ENCODE measurements at places on chromosomes 1 and 21.

GRCh38 chr1:225762002-225762441 is 15.6 kb upstream of the SRP9 start:
- no peak for DNase-seq

DNA sequence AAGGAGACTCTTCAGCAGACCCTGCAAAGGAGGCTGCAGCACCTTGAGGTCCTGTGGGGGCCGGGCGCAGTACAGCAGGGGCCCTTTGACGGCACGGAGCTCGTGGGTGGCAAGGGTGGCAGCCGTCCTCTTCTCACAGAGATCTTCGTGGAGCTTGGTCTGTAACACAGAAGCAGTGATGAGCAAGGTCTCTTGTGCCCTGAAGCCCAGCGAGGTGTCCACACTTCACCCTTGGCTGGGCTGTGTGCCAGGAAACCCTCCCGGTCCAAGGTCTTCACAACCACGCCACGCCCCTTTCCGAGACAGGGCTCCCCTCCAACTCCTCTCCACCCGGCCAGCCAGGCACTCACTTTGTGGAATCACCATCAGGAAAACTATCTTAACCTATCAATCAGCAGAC is 11.3 kb downstream of the LRRC47 start:
- DNase-seq: no peak

- no peak for DNase-seq
Observed at GRCh38 chr1:150568594-150568966, 10.8 kb downstream of the MCL1 start.

GRCh38 chr1:107139833-107140702 is 771 bp upstream of the NTNG1 start:
- peak; percentile 74 for DNase-seq

DNA sequence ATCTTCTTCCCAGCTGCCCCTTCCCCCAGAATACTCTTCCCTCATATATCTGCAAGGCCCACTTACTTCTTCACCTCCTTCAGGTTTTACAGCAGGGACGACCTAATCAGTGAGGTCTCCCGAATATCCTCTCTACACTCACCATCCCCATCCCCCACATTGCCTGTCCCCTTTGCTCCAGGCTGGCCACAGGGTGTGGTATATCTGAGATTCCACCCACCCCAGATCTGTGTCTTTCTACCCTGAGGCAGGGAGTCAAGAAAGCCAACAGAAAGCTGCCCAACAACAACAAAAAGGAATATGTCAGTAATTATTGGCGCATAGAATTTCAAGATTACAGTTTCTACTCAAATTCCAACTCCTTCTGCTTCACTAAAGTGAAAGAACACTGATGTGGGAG is 30.0 kb upstream of the OPRD1 start:
- DNase-seq: no peak

- peak; percentile 67 for DNase-seq
Observed at GRCh38 chr1:27668808-27669723, 2.9 kb downstream of the IFI6 start.

GRCh38 chr21:46180079-46180722 is 4.1 kb downstream of the SPATC1L start:
- DNase-seq: no peak

- no peak for DNase-seq
Observed at GRCh38 chr1:114997510-114998289, 31.9 kb upstream of the TSHB start.

- DNase-seq: no peak
Observed at GRCh38 chr21:26365849-26366248, 195.3 kb upstream of the APP start.

- DNase-seq: peak; percentile 34
Observed at GRCh38 chr1:156379420-156380165, 10.6 kb downstream of the RHBG start.

DNA sequence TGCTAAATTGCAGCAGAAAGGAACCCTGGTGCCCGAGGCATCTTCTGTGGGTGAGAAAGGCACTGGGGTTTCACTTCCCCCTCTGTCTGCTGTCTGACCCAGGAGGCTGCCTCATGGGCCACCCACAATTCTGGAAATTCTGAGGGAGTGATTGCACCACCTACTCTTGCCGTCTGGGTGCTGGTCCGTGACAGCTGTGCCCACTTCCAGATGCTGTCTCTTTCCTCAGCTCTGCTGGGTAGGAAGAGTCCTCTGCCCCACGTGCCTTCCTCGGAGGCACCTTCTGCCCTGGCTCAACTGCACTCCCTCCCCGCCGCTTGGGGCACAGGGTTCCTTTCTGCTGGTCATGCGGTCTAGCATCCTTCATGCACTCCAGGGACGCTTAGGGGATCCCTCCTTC is 96.3 kb downstream of the ARHGEF10L start:
- no peak for DNase-seq

DNA sequence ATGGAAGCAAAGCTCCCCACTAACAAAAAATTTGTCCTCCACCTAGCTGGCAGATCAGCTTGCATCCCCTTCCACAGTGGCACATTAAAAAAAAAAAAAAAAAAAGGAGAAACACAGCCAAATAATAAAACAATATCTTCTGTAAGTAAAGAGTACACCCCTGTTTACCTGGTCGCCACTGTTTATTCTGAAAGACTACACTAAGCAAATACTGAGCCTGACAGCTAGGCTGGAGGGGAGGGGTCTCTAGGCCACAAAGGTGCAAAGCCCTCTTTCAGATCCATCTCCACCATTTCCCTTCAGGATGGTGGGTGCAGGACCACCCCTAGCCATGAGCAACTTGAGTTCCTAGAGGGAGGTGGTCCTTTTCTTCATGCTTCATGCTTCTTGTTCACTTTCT is 22.8 kb upstream of the SLC45A3 start:
- no peak for DNase-seq

- DNase-seq: no peak
Observed at GRCh38 chr21:25465263-25465662, 142.0 kb downstream of the MRPL39 start.

DNA sequence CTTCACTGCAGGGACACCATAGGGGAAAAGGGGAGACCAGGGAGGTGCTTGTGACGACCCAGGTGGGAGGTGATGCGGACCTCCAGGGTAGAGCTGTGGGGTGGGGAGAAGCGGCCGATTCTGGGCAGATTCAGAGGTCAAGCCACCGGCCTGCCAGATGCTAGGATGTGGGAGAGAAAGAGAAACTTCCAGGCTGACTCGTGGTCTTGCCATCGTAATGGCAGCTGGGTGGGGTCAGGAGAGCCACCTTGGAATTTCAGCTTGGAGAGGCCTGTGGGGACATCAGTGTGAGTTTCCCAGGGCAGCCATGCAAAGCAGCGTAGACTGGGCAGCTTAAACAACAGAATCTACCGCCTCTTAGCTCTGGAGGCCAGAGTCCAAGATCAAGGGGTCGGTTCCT is 258.0 kb upstream of the VAMP3 start:
- DNase-seq: peak; percentile 39

DNA sequence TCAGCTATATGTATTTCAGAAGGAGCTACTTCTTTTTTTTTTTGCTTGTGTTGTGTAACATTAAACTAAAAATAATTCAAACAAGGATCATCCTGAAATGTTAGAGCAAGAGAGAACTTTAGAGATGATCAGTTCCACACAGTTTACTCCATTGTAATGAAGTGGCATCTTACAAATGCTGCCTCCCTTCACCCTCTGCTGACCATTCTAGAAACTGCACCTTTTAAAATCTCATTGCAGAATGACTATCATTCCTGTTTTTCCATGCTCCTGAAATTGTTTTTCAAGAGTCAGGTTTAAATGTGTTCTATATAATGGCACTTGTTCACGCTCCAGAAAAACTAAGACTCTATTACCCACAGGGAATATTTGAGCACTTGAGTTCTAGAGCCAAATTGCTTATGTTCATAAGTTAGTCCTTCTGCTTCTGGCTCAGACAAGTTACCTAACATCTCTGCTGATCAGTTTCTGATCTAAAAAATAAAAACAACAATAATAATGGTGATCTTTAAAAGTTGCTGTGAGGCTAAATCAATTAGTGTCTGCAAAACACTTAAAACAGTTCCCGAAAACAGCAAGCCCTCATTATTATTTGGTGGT is 21.5 kb upstream of the SLC44A5 start:
- peak; percentile 26 for DNase-seq

GRCh38 chr1:29878501-29878900 is 642.2 kb downstream of the PTPRU start:
- no peak for DNase-seq

DNA sequence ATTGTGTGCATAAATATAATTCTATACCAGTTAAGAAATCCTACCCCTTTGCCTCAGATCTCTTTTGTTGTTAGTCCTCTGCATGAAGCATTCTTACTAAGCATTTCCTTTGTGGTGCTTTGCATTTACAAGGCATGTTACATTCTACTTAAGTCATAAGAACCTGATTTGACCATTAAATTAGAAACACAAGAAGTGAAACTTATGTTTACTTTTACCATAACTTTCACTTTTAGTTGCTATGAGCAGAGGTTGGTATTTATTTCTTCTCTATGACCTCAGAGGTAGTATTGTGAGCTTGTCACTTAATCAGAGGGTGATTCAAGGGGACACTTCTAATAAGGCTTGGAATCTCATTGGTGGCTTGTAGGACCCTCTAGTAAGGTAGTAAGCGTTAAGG is 9.0 kb downstream of the FAM20B start:
- DNase-seq: peak; percentile 38

- no peak for DNase-seq
Observed at GRCh38 chr1:18105196-18105595, 2.4 kb upstream of the IGSF21 start.

GRCh38 chr1:183804916-183805841 is at the start of gene RGL1:
Gene RGL1, plus strand, starts transcription at chr1:183805120. Its CDS starts 178 bp downstream, at chr1:183805298.
- peak; percentile 71 for DNase-seq

DNA sequence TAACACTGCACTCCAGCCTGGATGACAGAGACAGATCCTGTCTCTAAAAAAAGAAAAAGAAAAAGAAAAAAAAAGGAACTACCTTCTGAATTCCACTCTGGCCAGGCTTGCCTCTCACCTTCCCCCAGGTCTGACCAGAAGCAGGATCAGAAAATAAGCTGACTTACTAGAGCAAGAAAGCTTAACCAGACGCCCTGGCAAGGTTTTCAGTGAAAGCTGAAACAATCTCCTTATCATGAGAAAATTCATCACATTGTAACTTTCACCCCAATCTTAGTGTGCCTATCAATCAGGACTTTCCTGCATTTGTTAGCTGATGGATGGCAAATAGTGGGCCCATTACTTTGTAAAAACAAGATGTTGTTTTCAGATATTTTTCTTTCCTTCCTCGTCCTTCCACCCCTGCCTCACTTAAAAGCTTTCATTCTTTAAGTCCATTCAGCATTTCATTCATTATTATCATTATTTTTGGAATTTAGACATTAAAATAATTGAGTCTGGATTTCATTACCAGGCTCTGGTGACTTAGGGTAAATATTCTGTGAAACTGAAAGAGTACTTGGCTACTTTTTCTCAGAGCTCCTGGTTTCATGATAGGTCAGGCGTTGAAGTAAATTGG is 96.5 kb upstream of the CD34 start:
- DNase-seq: no peak

- no peak for DNase-seq
Observed at GRCh38 chr1:82567348-82567747, 766.6 kb downstream of the ADGRL2 start.

- peak; percentile 59 for DNase-seq
Observed at GRCh38 chr1:38026592-38027200, 14.2 kb downstream of the UTP11 start.

DNA sequence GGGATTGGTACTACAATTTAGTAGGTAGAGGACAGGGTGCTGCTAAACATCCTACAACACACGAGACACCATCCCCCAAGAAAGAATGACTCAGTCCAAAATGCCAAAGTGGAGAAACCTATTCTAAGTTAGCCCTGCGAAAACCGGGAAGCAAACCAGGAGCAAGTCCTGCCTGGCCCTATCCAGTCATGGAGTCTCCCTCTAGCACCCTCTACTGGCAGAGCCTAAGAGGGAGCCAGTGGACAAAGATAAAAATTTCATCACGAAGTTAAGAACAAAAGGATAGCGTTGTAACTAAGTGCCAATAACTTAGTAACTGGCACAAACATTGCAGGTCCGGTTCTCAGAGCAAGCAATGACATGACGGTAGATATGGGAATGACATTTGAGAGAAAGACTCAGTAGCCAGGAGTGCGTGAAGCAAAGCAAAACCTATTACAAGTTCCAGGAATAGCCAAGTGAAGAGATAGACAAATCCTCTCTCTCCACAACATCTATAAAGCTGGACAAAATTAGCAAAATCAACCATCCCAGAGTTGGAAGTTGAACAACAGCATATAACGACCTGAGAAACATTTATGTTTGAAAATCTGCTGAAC is 383.5 kb downstream of the OMA1 start:
- peak; percentile 55 for DNase-seq

- DNase-seq: no peak
Observed at GRCh38 chr1:13790290-13791030, 90.5 kb downstream of the PRDM2 start.

- DNase-seq: no peak
Observed at GRCh38 chr1:78911956-78912880, 94.3 kb downstream of the ADGRL4 start.

- DNase-seq: no peak
Observed at GRCh38 chr1:226637147-226637935, 88.8 kb downstream of the STUM start.

DNA sequence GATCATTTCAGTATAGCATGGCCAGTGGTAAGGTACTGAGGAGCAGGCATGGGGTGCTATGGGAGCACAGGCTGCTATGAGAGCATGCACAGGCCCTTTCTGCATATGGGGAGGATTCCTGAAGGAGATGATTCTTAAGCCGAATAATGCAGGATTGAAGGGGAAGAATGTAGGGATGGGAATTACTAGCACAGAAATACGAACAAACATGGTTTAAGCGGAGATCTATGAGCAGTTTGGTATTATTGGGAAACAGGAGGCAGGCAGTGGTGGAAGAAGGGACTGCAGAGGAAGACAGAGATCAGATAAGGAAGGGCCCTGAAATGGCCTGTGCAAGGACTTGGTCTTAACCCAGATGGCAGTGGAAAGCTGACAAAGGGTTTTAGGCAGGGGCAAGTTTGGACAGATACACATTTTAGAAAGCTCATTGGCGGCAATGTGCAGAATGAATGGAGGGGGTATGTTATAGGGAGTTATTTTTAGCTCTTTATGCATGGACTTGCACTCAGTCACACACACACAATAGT is 1.7 kb downstream of the OSCP1 start:
- no peak for DNase-seq

- DNase-seq: no peak
Observed at GRCh38 chr1:31787261-31787660, 23.1 kb upstream of the ADGRB2 start.

DNA sequence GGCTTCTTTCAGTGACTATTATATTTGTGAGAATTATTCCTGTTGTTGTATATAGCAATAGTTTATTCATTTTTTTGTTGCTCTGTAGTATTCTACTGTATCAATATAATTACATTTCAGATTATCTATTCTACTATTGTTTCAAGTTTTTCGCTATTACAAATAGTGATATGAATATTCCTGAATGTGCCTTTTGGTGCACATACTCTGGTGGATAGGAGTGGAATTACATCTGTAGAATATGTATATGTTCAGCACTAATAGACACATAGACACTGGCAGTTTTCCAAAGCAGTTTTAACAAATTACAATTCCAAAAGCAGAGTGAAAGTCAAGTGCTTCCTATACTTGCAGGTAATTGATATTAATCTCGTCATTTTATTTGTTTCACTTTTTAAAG is 696.2 kb upstream of the PRMT6 start:
- DNase-seq: no peak

GRCh38 chr1:201461645-201462441 is 7.1 kb downstream of the PHLDA3 start:
- DNase-seq: peak; percentile 97
